ENCODE measurements at places on chromosomes 11 and 22.

GRCh38 chr22:46756097-46756496 lies 6.4 kb upstream of the TBC1D22A start:
- DNase-seq = no peak

- no peak for DNase-seq
Observed at GRCh38 chr22:47393191-47393590, 630.7 kb downstream of the TBC1D22A start.

DNA sequence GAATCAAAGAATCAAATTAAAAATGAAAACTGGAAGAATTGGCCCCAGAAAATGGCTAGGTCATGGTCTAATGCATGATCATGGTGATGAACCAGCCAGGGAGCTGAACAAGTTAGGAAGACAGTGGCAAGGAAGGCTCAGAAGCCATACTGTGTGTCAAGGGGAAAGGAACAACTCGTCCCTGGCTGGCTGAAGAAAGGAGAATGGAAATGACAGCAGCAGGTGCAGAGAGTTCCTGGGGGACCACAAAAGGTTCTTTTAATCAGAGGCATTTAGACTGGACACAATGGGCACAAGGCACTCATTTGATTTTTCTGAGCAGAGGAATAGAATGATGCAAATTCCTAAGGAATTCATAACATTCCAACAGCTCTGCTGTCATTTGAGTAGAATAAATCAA lies 209.9 kb downstream of the LARGE1 start:
- DNase-seq = no peak

- no peak for DNase-seq
Observed at GRCh38 chr11:108468478-108468864, 1.1 kb upstream of the C11orf65 start.

GRCh38 chr11:46917762-46918082 lies 628 bp downstream of the LRP4 start:
- no peak for DNase-seq

- no peak for DNase-seq
Observed at GRCh38 chr22:50315289-50316113, 8.1 kb upstream of the PLXNB2 start.

DNA sequence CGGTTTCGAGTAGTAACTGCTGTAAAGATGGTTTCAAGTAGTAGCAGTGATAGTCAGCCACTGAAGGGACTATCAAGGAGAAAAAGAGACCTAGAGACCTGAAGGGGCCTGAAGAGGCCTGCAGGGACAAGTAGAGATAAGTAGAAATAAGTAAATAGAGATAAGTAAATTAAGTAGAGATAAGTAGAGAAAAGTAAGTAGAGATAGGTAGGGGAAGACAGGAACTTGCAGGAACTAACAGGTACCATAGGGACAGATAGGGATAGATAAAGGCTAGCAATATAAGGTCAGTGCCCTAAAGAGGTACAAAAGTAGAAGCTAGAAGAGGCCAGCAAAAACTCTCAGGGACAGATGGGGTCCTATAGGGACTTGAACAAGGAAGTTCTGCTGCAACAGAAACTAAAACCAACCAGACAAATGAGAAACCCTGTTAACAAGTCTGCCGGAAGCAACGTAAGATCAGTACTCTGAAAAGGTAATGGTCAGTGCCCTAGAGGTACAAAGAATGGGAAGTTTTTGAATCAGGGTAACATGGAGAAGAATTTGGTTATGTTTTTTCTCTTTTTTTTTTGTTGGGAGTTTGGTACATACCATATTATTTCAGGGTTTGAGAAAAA lies 9.6 kb upstream of the SC5D start:
- no peak for DNase-seq

- peak; percentile 85 for DNase-seq
Observed at GRCh38 chr11:6926208-6927029, at the start of gene ZNF215. Gene ZNF215, plus strand, starts transcription at chr11:6926426. Its CDS starts 5,847 bp downstream, at chr11:6932273.

GRCh38 chr11:57161351-57161750 lies 20.4 kb upstream of the LRRC55 start:
- DNase-seq = no peak

DNA sequence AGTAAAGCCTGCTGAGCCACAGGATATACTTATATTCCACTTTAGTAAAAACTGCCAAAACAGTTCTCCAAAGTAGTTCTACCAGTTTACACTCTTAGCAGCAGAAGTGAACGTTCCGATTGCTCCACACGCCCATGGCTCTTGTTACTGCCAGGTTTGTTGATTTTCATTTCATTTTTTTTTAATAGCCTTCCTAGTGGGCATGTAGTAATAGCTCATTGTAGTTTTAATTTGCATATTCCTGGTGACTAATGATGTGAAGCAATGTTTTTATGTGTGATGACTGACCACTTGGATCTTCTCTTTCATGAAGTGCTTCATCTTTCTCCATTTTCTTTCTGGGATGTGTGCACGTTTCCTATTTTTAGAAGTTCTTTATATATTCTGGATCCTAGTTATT lies 4.8 kb upstream of the C11orf97 start:
- no peak for DNase-seq

DNA sequence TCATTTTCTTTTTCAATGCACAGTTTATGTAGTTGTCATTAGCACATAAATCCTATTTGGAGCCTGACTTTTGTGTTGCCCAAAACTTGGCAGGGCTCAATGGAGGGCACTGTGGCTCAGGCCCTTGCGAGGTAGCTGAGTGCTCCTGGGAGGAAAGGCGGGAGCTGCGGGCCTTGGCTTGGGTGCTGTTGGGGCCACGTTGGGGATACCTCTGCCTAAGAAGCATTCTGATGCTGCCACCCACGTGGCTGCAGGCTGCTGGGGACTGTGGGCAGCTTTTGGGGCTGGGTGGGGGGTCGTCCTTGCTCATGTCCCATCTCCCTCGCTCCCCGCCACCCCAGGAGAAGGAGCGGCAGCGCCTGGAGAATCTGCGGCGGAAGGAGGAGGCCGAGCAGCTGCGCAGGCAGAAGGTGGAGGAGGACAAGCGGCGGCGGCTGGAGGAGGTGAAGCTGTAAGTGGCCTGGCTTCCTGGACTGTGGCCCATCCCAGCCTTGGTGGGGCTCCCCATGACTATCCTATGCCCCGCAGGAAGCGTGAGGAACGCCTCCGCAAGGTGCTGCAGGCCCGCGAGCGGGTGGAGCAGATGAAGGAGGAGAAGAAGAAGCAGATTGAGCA lies 20.9 kb downstream of the INCENP start:
- no peak for DNase-seq

DNA sequence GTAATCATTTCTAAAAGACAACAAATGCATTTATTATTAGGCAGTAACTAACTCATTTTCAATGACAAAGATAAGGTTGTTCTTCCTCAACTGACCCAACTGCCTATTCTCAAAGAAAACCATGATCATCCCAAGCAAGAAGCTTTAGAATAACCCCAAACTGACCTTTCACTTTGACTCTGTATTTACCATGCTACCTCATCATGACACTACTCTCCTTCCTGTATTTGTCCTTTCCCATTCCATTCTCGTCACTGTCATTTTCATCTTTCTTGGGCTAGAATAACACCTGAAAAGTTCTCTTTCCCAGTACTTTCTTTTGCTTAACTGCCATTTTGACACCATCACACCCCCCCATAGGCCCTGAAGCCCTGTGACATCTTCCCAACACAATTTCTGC lies 48.3 kb downstream of the TCF20 start:
- no peak for DNase-seq

DNA sequence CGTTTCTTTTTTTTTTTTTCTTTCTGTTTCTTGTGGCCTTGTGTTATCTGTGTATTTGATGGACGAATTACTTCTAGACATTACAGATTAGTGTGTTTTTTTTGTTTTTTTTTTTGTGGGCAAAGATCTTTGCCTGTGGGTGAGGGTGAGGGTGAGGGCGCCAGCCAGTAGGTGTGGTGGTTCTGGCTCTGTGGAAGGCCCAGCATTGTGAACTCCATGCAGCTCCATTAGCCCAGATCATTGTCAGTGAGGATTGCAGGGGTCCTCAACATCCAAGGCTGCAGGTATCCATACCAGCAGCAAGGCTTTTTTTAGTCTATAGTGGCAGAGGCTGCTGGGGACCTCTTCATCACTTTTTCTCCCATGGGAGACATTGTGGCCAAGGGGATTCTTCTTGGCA lies 13.7 kb downstream of the BIRC2 start:
- DNase-seq = no peak

GRCh38 chr22:38510416-38510970 lies 4.4 kb upstream of the DDX17 start:
- no peak for DNase-seq

DNA sequence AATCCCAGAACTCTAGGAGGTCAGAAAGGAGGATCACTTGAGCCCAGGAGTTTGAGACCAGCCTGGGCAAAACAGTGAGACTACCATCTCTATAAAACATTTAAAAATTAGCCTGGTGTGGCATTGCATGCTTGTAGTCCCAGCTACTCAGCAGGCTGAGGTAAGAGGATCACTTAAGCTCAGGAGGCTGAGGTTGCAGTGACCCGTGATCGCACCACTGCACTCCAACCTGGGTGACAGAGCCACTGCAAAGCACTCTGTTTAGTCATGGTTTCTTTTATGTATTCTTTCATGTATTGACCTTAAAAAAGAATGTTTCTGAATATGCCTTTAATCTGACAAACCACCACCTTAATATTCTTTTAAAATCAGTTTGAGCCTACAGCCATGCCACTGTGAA lies 52.2 kb downstream of the BIRC2 start:
- DNase-seq = no peak

- DNase-seq = no peak
Observed at GRCh38 chr22:31848411-31848810, 94.6 kb downstream of the DEPDC5 start.

DNA sequence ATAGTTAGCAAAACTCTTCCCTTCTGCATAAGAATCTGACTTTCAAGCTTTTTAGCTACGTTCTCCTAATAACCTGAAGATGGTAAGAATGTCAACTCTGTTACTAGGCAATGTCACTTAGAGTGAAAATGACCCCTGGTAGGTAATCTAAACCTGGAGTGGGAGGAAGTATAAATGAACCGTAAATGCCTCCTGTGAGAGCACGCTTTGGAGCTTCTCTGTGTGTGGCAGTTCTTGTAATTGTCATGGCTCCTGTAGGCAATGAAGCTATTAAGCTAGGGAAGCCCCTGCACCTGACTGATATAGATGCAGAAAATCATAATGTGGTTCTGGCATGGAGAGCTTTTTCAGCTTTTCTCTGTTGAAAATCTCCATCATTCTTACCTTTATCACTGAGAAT lies 29.4 kb downstream of the CALCA start:
- DNase-seq = no peak

DNA sequence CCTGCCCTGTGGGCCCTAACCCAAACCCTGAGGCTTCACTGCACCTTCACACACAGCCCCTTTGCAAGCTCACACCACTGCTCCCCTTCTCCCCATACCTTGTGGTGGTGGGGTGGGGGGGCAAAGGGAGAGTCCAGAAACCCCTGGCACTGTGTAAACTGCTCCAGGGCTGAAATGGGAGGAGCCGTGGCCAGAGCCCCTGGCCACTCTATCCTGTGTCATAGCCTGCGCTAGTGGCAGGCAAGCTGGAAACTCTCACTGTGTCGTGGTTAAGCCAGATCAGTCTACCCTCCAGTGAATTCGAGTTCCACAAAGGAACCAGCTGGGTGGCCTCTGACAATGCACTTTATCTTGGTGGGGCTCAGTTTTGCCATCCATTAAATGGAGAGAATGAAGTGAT lies 8.4 kb upstream of the SYT13 start:
- DNase-seq = no peak

DNA sequence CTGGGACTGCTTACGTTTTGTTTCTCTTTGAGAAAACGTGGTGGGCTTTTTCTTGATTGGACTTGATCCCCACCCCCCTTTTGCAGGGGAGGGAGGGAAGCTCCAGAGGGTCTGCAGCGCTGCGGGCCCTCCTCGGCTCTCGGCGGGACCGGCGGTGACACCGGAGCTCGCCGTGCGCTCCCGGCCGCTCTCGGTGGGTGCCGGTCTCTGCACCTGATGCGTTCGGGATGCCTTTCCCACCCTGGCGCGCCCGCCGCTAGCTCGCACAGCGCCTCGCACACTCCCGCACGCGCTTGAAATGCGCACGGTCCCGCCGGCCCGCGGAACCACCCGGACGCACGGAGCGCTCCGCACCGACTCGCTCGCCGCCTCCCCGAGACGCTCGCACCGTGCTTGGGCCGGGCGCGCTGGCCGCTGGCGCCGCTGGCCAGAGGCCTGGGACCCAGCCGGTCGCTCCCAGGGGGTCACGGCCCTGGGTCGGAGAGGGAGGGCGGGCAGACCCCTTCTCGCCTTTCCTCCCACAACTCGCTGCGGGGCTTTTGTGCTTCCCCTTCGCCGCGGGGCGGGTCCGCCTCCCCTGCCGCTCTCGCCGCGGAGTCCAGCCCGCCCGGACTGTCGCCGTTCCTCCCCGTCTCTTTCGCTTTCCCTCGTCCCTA lies 1.0 kb downstream of the ZBTB16 start:
- no peak for DNase-seq

DNA sequence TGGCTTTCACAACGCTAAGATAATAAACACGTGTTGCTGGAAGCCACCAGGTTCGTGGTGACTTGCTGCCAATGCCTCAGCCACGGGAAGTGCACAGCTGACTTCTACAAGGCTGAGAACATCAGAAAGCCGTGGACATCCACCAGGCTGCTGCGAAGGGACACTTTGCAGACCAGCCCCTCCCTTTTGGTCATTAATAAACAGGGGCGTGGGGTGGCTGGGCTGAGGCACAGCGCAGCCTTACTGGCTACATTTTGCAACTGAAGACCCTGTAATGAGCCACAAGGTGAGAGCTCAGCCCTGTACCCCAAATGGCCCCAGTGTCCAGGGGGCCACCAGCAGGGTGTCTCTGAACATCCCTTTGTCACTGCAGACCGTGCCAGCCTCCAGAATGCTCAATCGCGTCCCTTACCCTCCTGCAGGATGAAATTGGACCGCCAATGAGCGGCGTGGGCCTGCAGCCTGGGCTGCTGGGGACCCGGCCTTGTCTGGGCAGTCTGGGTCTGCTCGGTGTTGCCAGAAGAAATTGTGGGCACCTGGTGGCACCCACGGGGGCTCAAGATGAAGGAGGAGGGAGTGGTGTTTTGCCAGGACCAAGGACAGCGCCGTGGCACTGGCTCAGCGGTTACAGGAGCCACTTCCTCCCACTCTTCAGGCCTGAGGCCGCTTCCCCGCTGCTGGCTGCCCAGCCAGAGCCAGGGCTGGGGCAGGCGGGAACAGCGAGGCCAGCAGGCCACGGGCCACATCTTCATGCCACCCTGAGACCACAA lies 181.9 kb downstream of the CTTN start:
- DNase-seq = no peak

- no peak for DNase-seq
Observed at GRCh38 chr11:68965901-68966853, 14.6 kb downstream of the MRGPRD start.

DNA sequence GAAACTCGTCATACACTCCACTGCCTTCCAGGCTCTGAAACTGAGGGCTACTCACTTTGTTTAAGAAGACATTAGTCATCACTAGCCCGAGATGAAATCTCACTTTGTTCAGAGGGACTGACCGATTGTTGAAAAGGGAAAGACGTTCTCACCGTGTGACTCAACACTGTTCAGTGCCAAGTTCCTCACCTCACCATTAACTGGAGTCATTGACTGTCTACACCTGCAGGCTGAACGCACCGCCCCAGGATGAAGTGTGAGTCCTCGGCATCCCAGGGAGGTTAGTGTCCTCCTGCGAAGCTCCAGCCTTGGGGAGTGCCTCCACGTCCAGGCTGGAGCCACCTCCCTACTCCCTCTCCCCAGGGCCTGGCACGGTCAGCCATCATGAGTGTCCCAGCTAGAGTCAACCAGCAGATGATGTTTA lies 30.4 kb downstream of the FADD start:
- DNase-seq = no peak

GRCh38 chr11:9072626-9073176 lies 18.7 kb downstream of the SCUBE2 start:
- no peak for DNase-seq
